ENCODE measurements at places on chromosomes 3 and 15.

- DNase-seq = peak; percentile 64
Observed at GRCh38 chr3:144415492-144415891, 443.9 kb downstream of the DIPK2A start.

- DNase-seq = no peak
Observed at GRCh38 chr3:57019057-57019456, 41.4 kb upstream of the SPATA12 start.

GRCh38 chr15:69015591-69015990 is 1.1 kb downstream of the NOX5 start:
- no peak for DNase-seq

- DNase-seq = no peak
Observed at GRCh38 chr3:7973006-7973405, 528.6 kb upstream of the LMCD1 start.

DNA sequence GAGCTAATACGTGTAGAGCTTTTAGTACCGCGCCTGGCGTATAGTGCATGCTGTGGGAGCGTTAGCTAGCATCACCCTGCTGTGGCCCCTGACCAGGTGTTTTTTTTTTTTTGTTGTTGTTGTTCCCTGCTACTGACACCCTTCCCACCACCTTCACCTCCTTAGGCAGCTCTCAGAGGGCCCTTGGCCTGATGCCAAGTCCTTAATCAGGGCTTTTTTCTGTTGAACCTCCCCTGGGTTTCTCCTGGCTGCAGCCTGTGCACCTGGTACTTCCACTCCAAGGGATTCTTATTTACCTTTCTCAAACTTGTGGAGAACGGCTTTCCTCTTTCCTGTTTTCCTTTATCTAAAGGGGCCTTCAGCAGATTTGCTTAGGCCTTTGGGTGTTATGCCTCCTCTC is 53.3 kb downstream of the SLC7A14 start:
- DNase-seq = peak; percentile 98

DNA sequence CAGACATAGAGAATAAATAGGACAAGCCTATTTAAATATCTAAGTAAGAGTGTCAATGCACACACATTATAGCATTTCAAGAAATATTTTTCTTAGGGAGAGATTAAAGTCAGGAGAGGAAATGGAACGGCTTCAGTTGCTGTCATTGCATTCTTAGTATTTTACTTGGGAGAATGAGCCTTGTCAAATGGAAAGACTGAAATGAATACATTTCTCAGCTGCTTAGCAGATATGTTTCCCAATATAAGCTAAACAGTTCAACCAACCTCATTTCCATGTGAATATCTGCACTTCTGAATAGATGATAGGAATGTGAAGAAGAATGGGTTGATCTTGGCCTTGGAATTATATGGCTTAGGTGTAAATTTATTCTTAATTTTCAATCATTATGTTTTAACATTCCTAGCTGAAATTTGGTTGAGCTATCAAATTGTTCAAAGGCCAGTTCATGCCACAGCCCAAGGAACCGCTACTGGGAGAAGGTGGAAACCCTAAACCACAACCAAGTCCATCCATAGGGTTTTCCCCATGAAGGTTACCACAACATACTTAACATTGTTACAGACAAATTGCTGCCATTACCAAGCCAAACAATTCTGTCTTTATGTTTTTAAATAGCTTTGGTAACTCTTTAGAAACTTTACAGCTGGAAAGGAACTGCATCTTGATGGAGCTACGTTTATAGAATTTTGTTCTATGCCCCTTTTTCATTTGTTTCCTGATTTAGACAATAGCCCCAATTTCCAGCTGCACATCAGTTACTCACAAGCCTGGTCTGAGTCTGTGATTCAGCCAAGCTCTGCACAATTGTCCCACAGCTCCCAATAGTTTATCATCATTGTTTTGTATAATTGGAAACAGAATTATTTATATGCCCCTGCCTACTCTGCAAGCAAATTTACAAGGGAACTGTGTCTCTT is 459.6 kb downstream of the MECOM start:
- no peak for DNase-seq

DNA sequence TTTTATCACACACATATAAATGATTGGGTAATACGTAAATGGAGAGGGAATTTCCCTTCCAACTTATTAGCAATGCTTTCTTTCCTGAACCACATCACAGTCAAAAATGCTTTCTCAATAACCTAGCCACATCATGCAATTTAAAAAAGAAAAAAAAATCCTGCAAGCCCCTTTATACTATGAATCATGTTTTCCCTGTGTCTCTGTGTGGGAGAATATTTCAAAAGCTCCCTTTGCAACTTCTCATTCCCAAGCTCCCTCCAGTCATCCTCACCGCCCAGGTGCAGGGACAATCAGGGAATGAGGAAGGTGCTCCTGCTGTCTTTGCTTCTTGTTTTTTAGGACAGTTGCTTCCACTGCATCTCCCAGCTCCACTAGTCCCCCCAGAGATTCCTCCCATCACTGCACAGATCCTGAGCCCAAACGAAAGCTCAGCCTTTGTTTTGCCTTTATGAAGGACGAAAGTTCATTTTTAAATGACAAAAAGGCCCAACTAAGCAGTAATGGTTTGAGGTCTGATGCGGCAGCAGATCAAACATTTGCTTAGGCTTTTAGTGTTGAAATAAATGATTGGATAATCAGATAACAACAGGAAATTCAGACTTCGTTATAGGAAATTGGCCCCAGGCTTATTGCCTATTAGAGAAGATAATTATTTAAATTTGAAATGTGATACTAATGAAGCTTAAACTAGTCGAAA is 47.8 kb upstream of the ADGRG7 start:
- DNase-seq = no peak

DNA sequence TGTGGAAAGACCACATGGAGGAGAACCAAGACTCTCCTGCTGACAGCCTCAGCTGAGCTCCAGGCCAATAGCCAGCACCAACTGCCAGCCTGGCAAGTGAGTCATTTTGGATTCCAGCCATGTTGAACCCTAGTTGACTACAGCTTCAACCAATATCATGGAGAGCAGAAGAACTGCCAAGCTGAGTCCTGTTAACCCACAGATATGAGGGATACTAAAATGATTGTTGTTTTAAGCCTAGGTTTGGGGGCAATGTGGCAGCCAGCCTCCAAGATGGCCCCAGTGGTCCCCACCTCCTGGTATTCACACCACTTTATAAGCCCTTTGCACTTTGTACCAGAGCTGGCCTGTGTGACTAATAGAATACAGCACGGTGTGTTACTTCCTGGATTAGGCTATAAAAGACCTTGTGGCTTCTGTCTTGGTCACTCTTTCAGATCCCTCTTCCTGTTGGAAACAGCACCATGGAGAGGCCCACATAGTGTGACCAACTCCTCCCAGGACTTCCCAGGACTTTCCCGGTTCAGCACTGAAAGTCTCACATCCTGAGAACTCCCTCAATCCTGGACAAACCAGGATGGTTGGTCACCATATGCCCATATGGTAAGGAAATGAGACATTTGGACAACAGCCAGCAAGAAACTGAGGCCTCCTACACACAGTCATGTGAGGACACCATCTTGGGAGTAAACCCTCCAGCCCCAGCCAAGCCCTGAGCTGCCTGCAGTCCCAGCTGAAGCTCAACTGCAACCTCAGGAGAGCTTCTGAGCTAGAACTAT is 32.4 kb upstream of the CDV3 start:
- no peak for DNase-seq

- peak; percentile 96 for DNase-seq
Observed at GRCh38 chr15:90191794-90192509, 9.2 kb upstream of the SEMA4B start.

GRCh38 chr3:11350374-11350773 is 78.2 kb downstream of the ATG7 start:
- no peak for DNase-seq

DNA sequence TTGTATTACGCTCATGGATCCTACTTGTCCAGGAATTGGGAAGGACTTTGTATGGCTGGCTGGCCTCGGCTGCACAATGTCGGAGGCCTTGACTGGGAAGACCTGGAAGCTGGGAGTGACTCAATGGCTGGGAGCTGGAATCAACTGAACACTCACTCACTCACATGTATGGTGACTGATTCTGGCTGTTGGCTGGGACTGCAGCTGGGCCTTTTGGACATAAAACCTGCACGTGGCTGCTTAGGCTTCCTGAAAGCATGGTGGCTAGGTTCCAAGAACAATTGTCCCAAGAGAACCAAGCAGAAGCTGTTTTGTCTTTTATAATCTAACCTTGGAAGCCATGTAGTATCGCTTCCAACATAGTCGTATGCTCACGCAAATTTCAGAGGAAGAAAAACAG is 38.0 kb upstream of the CMTM8 start:
- no peak for DNase-seq

- DNase-seq = no peak
Observed at GRCh38 chr3:78519281-78519680, 1248.5 kb downstream of the ROBO1 start.

DNA sequence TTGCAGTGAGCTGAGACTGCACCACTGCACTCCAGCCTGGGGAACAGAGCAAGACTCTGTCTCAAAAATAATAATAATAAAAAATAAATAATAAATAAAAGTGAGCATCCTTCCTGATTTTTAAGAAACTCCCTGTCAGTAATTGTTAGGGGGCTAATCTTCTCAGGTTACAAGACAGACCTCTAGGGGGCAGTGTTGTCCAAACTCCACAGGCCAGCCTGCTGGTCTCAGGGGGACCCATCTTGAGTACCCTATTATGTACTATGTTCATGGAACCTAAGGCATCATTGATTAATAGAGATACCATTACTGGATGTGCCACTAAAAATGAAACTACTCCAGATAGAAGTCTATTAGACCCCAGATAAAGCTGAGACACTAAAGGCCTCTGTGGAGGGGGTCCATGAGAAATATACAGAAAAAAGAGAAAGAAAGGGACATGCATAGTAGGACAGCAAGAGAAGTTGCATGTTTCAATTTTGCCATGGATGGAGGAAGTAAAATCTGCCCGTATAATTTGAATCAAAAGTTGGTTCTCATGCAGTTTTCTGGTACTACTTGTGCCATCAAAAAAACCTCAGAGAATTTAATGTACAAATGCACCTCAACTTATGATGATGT is 85.5 kb upstream of the CDV3 start:
- DNase-seq = no peak

- no peak for DNase-seq
Observed at GRCh38 chr3:171874251-171874681, 31.1 kb downstream of the TMEM212 start.

- no peak for DNase-seq
Observed at GRCh38 chr3:3191675-3192285, 12.3 kb upstream of the CRBN start.

DNA sequence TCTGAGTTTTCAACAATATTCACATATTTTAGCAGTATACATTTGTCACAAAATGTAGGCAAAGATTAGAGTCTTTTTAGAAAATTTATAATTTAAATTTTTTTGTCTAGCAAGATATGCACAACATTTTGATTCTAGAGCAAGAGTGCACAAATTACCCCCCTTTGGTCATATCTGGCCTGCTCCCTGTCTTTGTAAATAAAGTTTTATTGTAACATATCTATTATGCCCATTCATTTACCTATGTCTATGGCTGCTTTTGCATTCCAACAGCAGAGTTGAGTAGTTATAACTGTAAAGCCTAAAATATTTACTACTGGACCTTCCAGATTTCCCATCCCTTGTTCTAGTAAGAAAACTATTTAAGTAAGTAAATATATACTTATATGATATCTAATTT is 430.7 kb downstream of the EDEM1 start:
- DNase-seq = no peak

- no peak for DNase-seq
Observed at GRCh38 chr3:69890691-69891090, 108.8 kb upstream of the SAMMSON start.

- no peak for DNase-seq
Observed at GRCh38 chr3:152737021-152737908, 97.7 kb upstream of the P2RY1 start.

DNA sequence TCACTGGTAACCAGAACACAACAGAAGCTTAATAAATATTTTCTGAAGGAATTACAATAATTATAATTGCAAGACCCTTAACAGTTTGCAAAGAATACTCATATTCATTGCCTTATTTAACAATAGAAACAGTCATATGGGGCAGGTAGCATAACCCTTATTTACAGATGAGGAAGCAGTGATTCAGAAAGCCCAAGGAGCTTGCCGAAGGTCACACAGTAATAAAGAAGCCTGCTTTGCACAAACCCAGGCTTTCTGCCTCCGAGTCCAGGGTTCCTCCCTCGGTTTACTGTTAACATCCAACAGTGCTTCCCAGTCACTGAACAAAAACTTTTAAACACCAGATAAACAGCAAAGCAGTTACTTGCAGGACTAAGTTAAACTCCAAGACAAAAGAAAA is 35.3 kb downstream of the SRGAP3 start:
- no peak for DNase-seq

- no peak for DNase-seq
Observed at GRCh38 chr15:79601405-79602086, 169.4 kb downstream of the MINAR1 start.

DNA sequence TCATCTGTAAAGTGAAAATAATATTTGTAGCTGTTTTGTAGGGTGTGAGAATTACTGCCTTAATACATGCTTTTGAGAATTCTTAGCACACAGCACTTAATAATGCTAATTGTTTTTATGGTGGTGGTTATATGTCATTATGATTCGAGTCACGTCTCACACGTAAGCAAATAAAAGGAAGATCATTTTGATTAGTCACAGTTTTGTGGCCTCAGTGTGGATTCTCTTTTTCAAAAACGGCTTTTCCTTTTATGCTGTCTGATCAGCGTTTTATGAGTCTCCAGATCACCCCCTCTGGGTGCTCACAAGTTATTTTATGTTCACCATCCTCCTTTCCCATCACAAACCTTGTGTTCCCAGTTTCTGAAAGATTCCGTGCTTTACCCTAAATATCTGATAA is 255.6 kb upstream of the CNTN4 start:
- DNase-seq = no peak

- DNase-seq = peak; percentile 2
Observed at GRCh38 chr3:18556001-18556408, 130.9 kb upstream of the SATB1 start.

GRCh38 chr3:169342652-169343505 is 320.6 kb downstream of the MECOM start:
- DNase-seq = no peak

- DNase-seq = no peak
Observed at GRCh38 chr15:44566155-44566540, 29.2 kb downstream of the EIF3J start.

DNA sequence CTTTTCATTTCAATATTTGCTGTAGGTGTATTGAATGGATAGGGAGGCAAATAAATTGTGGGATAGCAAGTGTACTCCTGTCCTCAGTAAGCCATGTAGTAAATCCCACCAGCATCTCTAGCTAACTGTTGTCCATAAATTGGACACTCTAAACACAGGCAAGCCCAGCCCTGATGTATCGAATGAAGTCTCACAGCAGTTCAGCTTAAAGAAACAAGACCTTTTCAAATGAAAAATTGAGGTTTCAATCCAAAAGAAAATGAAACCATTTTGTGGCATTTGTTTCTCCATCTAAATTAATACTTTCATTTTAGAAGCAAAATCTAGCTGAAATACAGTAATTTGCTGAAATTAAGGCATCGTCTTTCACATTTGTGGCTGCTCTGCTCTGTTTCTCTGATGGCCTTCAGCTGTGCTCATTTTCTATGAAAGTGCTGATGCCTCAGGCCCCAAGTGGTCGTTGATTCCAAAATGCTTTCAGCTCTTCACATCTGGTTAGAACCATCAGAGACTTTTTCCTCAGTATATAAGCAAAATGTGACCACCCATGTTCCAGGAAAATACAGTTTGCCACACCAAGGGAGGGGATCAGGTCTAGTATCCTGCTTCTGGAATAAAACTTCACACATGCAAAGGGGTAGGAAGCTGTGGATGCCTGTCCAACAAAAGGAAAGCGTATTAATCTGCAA is 245.0 kb downstream of the ZMAT3 start:
- no peak for DNase-seq

- no peak for DNase-seq
Observed at GRCh38 chr15:59491062-59491461, 53.1 kb downstream of the FAM81A start.

Data from NCI-H2171 treated with DMSO at 0.1 percent for 48 hours (cell line).